T1000 (cell line): ENCODE measurements at places on chromosomes 11 and 22.

GRCh38 chr22:26168939-26169314 is 335 bp upstream of the SEZ6L start:
- no peak for DNase-seq

DNA sequence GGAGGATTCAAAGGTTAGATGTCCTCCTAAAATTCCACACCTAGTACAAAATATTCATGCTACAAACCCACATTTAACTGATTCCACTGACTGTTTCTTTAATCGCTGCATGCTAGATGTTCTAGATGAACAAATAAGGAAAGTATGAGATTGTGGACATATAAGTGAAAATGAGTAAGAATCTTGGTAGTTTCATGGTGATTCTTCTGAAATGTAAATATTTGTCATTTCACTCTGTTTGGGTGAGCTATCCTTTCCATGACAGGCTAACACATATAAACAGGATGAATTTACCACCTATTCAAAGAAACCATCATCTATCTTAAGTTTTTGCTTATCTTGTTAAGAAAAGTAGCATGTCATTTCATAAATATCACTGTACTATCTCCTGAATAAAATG is 14.8 kb downstream of the OR5B3 start:
- no peak for DNase-seq

- DNase-seq, result no peak
These were observed 4.3 kb downstream of the ZFTA start for GRCh38 chr11:63764340-63764678.

- no peak for DNase-seq
These were observed 41.0 kb downstream of the TRAF6 start for GRCh38 chr11:36469063-36469462.

GRCh38 chr11:48091426-48092102 is 111.2 kb downstream of the PTPRJ start:
- no peak for DNase-seq

- no peak for DNase-seq
These were observed 48.2 kb downstream of the MICAL3 start for GRCh38 chr22:17976121-17976520.

GRCh38 chr11:2203440-2204259 is 32.0 kb upstream of the TH start:
- DNase-seq, result no peak

- no peak for DNase-seq
These were observed 75.2 kb upstream of the GNAZ start for GRCh38 chr22:22995166-22995565.

DNA sequence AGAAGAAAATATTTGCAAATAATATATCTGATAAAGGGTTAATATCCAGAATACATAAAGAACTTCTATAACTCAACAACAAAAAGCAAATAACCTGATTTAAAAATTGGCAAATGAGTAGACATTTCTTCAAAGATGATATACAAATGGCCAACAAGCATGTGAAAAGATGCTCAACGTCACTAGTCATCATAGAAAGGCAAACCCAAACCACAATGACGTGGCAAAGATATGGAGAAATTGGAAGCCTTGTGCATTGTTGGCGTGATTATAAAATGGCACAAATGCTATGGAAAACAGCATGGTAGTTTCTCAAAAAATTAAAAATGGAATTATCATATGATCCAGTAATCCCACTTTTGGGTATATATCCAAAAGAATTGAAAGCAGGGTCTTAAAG is 466.3 kb downstream of the TBC1D22A start:
- no peak for DNase-seq
